Osteocyte (in vitro differentiated cells): ENCODE measurements at places on chromosomes 12 and 14.

DNA sequence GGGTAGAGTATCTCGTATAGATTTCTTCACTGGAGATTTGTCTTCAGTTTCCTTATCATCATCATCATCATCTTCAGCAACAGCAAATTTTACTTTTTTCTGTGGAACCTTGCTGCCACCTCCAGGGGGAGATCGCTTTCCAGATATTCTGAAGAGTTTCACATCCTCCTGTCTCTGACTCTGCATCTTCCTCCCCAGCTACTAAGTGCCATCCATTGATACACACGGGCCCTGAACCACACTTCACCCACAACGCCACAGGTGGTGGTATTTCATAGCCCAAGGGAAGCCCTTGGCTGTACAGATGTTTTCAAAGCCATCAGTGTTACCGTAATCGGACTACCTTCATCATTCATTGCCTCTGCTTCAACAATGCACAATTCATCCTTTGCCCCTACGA is 82.2 kb downstream of the PPP2R5C start:
- DNase-seq, result no peak

- DNase-seq, result no peak
These were observed 86.2 kb upstream of the DCD start for GRCh38 chr12:54734196-54734950.

GRCh38 chr14:57833323-57833722 is 32.6 kb downstream of the SLC35F4 start:
- DNase-seq, result no peak

DNA sequence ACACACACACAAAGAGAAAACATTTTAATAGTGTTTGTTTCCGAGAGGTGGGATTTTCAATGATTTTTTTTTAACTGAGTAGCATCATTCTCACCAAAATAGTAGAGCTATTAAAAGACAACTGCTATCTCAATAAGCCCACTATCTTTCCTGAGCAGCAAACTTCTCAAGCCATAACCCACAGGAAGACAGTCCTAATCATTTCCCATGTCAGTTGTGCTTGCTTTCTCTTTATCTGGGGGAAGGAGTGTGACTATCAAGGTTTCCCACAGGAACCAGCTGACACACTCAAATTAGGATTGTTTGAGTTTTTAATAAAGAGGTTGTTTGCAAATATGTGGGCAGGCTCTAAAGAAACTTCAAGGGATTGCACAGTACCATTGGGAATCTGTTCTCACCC is 4.9 kb upstream of the MAX start:
- no peak for DNase-seq

DNA sequence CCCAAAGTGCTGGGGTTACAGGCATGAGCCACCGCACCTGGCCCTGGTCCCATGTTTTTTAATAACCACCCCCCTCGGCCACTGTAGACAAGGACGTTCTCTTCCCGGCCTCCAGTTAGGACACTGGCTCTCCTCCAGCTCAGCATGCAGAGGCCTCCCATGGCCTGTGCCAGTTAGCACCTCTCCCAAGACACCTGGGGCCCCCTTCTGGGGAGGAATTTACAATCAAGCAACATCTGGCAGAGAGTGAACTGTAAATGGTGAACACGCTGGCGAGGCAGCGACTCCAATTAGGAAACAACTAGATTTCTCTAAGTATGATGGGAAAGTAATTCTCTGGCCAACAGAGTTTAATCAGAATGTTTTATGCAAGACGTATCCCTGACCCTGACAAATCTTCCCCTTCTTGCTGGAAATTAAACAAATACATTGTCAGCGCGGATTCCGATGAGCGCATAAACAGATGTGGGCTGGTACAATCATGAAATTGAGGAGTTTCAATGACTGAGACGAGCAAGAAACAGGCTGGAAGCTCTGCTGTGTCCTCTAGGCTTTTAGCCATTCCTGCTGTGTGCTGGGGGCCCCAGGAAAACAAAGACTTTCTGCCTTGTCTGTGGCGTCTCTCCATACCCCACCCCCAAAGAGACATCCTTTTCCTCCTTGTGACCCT is 61.7 kb upstream of the DLK1 start:
- no peak for DNase-seq

DNA sequence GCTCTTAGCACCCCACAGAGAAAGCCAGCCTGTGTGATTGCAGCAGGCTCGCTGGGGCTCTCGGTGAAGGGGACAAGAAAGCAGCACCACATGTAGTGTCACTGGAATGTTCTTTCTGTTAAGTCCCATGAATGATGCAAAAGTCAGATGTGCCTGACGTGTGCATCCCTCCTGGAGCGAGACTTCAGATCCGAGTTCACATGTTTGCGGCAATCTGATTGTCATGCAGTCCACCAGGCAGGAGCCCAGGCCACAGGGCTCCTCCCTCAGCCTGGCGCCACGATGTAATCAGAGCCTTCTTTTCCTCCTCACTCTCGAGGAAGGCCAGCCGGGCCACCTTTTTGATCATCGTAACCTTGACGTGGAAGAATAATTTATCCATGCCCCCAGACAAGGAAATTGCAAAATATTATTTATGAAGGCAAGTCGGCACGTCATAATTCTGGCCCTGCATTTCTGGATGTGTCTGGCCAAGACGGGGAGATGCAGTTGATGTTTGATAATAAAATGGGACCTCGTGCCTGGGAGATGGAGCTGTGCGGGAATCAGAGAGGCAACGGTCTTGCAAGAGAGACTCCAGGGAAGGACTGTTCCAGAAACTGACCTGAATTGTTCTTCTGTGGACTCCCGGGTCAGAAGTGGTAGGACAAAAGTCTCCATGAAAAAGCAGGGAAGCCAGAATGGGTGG is 214.6 kb downstream of the PHETA1 start:
- no peak for DNase-seq

DNA sequence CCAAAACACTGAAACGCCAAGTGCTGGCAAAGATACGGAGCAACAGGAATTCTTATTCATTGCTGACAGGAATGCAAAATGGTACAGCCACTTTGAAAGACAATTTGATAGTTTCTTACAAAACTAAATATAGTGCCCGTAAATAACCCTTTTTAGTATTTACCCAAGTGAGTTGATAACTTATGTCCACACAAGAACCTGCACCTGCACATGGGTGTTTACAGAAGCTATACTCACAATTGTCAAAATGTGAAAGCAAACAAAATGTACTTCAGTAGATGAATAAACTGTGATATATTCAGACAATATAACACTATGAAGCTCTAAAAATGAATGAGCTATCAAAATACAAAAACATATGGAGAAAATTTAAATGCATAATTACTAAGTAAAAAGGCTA is 86.6 kb downstream of the ATXN7L3B start:
- DNase-seq, result no peak
